ENCODE measurements at places on chromosomes 3 and 15. TPM values are rescaled to one million over a fixed set of nuclear protein-coding genes. Genes with fewer than 3 reads are reported as not detected.

The EPHB3 gene
- total RNA-seq = 0.55 TPM

The SPTBN5 gene
- total RNA-seq = 2.3 TPM

DNA sequence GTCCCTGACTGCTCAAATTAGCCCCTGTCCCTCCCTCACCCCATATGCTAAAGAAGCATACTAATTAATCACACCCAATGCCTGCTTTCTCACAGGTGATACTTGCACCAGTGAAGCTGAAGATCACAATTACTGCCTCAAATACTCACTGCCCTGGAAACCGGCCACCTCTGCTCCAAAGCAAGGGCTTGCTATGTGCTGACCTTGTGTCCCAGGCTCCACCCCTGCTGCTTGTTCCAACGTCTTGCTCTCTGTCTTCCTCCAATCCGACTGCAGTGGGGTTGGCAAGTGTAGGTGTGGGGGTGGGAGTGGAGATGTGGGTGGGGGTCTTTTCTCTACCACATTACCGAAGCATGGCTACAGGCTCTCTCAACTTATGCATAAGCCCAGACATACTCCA is 55.7 kb upstream of the PSMD6 start:
- no peaks in the 10 kb centered on the region for H3K27me3 ChIP-seq
- DNase-seq = no peak
- no peak overlapping the region for H3K27ac ChIP-seq
- no peaks in the 10 kb centered on the region for H3K36me3 ChIP-seq

- peaks cover 16% of the 10 kb centered on the region for H3K36me3 ChIP-seq
- H3K4me1 ChIP-seq = no peaks in the 10 kb centered on the region
- no peak overlapping the region for H3K4me3 ChIP-seq
- no peak overlapping the region for H3K27ac ChIP-seq
These were observed 43.6 kb downstream of the BLM start for GRCh38 chr15:90760661-90761232.

DNA sequence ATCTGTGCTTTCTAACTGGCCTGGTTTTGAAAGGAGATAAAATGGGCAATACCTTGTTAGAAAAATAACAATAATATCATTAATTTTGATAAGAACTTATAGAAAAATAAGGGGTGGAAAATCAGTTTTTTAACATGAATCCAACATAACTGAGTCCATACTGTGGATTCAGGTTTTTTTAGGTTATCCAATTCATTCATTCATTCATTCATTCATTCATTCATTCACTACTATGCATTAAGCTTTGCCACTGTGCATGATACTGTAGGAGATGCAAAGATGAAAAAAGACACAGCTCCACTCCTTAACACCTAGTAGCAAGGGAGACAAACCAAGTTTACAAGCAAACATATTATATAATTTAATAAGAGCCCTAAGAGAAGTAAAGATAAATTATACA is 97.0 kb upstream of the TNIK start:
- no peak for DNase-seq
- H3K27me3 ChIP-seq = no peaks in the 10 kb centered on the region
- no peak overlapping the region for H3K27ac ChIP-seq
- H3K4me3 ChIP-seq = no peak overlapping the region
- no peaks in the 10 kb centered on the region for H3K36me3 ChIP-seq

The DMXL2 gene
- total RNA-seq = 3.2 TPM

DNA sequence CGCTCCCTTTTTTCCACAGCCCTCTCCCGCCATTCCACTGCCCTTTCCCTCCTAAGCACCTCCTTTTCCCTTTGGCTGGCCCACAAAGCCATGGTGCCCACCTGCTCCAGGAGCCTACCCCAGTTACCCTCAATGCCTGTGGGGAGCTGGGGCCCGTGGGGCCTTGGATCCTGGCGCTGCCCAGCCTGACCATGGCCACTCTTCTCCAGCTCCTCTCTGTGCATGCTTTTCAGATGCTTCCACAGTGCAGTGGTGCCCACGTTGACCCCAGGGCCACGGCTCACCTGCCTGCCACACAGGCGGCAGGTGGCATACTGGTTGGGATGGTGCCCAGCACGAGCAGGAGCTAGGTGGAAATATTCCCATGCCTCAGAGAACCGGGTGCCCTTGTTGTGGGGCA is 1.5 kb downstream of the ZBED2 start:
- H3K27ac ChIP-seq = peak overlapping the region; percentile 24
- H3K4me3 ChIP-seq = no peak overlapping the region
- H3K36me3 ChIP-seq = peaks cover 63% of the 10 kb centered on the region
- peaks cover 13% of the 10 kb centered on the region for H3K4me1 ChIP-seq

DNA sequence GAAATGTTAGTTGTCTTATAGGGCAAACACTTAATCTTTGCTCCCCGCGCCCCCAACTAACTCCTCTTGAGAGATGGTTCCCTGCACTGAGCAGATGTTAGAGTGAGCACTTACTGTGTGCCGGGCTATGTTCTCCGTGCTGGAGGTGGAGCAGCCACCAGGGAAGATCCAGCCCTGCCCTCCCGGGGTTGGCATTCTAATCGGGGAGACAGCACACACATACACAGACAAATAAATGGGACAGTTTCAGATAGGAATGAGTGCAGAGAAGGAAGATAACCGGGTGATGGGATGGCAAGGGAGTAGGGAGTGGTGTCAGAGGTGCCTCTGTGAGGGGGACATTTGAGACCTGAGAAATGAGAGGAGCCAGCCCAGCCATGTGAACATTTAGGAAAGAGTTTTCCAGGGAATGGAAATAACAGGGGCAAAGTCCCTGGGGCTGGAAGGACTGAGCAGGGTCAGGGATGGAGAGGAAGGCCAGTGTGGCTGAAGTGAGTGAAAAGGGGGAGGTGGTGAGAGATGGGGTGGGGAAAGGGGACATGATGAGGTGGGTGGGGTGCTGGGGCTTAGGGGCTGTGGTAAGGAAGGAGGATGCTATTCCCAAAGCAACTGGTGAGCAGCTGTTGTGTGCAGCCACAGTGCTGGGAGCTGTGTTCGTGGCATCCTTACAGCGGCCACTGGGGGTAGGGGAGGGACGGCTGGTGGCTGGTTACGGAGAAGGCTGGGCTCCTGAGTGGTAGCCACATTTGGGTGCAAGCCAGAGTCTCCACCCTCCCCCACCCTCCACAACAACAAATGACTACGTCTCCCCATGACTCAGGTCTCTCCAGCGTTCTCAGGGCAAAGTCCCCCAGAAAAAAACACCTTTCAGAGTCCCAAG is 15.4 kb upstream of the FGD5 start:
- no peaks in the 10 kb centered on the region for H3K36me3 ChIP-seq
- H3K27me3 ChIP-seq = peaks cover 51% of the 10 kb centered on the region

DNA sequence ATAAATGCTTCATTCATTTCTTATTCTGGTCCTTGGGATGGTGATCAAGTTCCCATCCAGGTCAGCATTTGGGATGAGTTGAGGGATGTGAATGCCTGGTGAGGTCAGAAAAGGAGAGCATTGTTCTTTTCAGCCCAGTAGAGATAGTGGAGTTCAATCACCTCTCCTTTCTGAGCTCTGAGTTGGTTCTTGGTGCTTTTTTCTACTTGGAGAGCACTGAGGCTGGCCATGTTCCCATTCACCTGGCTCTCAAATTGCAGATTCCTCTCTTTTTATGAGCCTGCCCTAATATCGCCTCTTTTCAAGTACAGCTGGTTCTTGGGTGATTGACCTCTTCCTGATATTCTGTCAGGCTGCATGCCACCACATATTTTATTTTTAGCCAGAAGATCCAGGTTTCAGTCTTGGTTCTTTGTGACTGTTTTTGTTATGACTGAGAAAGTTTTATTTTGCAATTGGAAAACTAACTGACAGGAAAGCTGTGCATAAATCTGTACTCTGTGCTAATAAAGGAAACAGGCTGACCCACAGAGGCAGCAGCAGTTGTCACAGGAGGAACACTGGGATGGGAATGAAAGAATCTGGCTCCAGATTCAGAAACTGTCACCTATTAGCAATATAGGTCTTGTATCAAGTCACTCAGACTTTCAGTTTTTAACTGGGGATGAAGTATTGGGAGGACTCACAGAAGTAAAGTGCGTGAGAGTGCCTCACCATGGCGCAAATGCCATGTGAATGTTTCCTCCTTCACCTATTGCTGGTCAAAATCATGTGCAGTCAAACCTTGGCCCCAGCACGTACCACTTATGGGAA is 10.7 kb downstream of the AQP9 start:
- no peaks in the 10 kb centered on the region for H3K36me3 ChIP-seq
- H3K4me1 ChIP-seq = no peaks in the 10 kb centered on the region
- no peak for DNase-seq
- H3K4me3 ChIP-seq = no peak overlapping the region

- peaks cover 22% of the 10 kb centered on the region for H3K27me3 ChIP-seq
- no peak for DNase-seq
- no peaks in the 10 kb centered on the region for H3K4me1 ChIP-seq
- no peak overlapping the region for H3K27ac ChIP-seq
- H3K36me3 ChIP-seq = no peaks in the 10 kb centered on the region
These were observed 110.9 kb upstream of the TPM1 start for GRCh38 chr15:62931650-62932049.

GRCh38 chr15:41894791-41895463 is 1.1 kb upstream of the SPTBN5 start:
- peak; percentile 87 for DNase-seq
- H3K4me1 ChIP-seq = peaks cover 52% of the 10 kb centered on the region
- H3K27ac ChIP-seq = peak overlapping the region; percentile 93
- H3K36me3 ChIP-seq = no peaks in the 10 kb centered on the region

The GOLGA8N gene
- 18.1 TPM for total RNA-seq

- peak overlapping the region; percentile 84 for H3K27ac ChIP-seq
- no peaks in the 10 kb centered on the region for H3K27me3 ChIP-seq
- peak overlapping the region; percentile 33 for H3K4me3 ChIP-seq
- H3K36me3 ChIP-seq = peaks cover 2% of the 10 kb centered on the region
These were observed 4.8 kb downstream of the CSRNP1 start for GRCh38 chr3:39148435-39149058.

DNA sequence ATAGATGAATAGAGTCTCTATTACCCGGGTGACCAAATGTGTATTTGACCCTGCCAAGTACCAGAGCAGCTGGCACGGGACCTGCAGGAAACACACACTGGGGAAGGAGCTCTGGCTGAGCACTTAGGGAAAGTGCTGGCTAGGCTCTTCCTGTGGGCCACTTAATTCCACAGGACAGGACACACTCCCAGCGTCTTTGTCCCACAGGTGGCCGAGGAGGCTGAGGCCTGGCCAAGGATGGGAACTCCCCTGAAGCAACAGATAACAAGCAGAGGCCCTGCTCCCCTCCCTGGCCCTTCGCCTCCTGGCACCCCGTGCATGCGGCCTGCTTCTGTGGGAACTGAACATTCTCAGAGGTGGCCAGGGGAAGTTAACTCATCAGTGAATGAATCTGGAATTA is 180.8 kb downstream of the ATP10A start:
- no peak overlapping the region for H3K27ac ChIP-seq
- H3K27me3 ChIP-seq = no peaks in the 10 kb centered on the region
- H3K4me3 ChIP-seq = no peak overlapping the region
- DNase-seq = no peak
- H3K36me3 ChIP-seq = peaks cover 22% of the 10 kb centered on the region
- no peaks in the 10 kb centered on the region for H3K4me1 ChIP-seq

- peaks cover 34% of the 10 kb centered on the region for H3K27me3 ChIP-seq
- no peaks in the 10 kb centered on the region for H3K4me1 ChIP-seq
- H3K4me3 ChIP-seq = no peak overlapping the region
- no peak for DNase-seq
These were observed 89.7 kb downstream of the BDH1 start for GRCh38 chr3:197465996-197466549.

The PSTPIP1 gene
- 160 TPM for total RNA-seq

DNA sequence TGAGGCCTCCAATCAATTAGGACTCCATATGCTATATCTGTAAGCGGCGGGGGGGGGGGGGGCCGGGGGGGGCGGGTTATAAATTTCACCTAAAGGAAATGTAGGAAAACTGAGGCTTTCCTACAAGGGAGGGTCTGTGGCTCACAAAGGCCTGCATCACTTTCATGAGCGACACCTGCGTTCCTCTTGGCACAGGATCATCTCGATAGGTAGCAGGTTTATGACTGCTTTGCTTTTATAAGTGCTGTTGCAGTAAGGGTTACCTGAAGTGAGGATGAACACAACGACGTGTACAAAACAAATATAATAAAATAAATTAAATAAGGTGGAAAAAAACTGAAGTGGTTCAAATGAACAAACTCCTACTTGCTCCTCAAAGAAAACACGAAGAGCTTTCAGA is 194.3 kb downstream of the FOXP1 start:
- no peak overlapping the region for H3K4me3 ChIP-seq
- H3K4me1 ChIP-seq = peaks cover 29% of the 10 kb centered on the region
- no peaks in the 10 kb centered on the region for H3K36me3 ChIP-seq
- DNase-seq = no peak

The ARL6IP5 gene
- 127 TPM for total RNA-seq

GRCh38 chr15:77417602-77418001 is 2.3 kb downstream of the PEAK1 start:
- H3K4me3 ChIP-seq = no peak overlapping the region
- no peak overlapping the region for H3K27ac ChIP-seq
- H3K27me3 ChIP-seq = no peaks in the 10 kb centered on the region
- peaks cover 17% of the 10 kb centered on the region for H3K4me1 ChIP-seq
- DNase-seq = no peak
- H3K36me3 ChIP-seq = no peaks in the 10 kb centered on the region

The PCSK6 gene
- total RNA-seq = 2.2 TPM

- no peak overlapping the region for H3K27ac ChIP-seq
- no peak for DNase-seq
- no peaks in the 10 kb centered on the region for H3K4me1 ChIP-seq
- H3K27me3 ChIP-seq = no peaks in the 10 kb centered on the region
- no peak overlapping the region for H3K4me3 ChIP-seq
- H3K36me3 ChIP-seq = no peaks in the 10 kb centered on the region
These were observed 224.0 kb downstream of the DPH6 start for GRCh38 chr15:35321926-35322325.

All from T-cell (primary cell).